ENCODE measurements at places on chromosomes 16 and 17.

DNA sequence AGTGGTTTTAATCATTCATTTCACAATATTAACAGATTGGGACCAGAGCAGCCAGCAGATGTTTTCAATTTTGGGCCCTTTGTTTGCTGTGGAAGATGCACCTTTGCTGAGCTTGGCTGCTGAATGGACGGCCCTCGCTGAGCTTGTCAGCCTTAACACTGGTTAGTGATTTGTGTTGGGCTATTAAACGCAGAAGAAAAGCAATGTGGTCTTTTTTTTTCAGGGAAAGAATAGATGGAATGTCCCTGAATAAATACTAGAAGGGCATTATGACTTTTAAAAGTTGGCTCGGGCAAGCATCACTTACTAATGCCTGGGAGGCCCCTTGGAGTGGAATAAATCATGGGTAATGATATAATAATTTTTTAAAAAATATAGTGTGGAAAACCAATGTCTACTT is 297.0 kb downstream of the MAP2K6 start:
- DNase-seq = no peak

GRCh38 chr17:46195217-46195855 is 2.1 kb upstream of the KANSL1 start:
- DNase-seq = no peak

DNA sequence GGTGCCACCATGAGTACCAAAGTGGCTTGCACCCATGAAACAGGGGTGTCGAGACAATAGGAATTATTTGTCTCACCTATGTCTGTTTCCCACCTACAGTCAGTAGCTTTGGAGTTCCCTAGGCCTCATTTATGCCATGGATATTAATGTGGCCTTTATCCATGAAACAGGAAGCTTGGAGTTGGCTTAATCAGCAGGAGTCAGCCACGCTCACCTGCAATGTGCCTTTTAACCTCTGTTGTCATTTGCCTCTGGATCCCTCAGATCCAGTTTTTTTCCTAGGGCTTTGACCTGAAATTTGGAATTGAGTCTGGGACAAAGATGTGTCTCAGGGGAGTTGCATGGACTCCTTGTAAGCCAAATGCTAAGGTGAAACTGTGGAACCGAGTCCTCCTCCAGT is 44.4 kb downstream of the TAOK1 start:
- no peak for DNase-seq

DNA sequence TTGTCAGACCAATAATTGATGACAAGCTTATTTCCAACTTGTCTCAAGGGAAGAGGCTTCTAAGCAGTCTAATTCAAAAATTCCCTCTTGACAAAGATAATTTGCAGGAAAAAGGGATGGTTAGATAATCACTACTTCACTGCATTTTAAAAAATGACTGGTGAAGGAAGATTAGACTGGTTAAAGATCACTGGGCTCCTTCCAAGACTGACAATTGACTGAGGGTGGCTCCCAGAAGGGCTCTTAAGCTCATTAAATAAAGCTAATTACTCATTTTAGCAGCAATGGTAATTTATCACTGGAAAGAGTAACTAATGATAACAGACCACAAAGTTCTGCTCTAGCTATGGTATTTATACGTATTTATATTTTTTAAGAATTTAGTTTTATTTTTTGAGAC is 4.4 kb upstream of the HEATR3 start:
- no peak for DNase-seq

- DNase-seq = peak; percentile 76
Observed at GRCh38 chr17:46212634-46213435, 19.6 kb upstream of the KANSL1 start.

DNA sequence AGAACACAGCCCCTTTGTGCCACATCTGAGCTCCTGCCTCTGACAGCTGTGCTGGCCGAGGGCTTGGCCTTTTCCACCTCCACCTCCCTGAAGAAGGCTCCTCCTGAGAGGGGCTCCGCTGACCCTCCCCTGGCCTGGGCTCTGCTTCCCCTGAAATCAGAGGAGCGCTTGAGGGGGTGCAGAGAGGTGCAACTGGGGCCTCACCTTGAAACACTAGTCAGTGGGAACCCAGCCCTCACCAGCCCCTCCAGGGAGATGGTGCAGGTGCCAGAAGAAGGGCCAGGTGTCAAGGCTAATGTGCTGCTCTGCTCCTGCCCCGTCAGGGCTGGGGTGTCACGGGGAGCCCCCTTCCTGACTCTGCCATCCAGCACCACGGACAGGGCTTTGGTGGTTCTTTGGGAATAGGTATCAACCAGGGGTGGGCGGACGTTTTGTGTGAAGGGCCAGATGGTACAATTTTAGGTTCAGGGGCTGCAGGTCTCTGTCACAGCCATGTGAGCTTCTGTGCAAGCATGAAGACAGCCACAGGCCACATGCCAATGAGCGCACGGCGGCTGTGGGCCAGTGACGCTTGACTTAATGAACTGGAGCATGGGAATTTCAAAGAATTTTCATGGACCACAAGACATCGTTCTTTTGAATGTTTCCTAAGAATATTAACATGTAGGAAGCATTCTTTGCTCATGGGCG is 2.1 kb upstream of the ZG16B start:
- DNase-seq = no peak

DNA sequence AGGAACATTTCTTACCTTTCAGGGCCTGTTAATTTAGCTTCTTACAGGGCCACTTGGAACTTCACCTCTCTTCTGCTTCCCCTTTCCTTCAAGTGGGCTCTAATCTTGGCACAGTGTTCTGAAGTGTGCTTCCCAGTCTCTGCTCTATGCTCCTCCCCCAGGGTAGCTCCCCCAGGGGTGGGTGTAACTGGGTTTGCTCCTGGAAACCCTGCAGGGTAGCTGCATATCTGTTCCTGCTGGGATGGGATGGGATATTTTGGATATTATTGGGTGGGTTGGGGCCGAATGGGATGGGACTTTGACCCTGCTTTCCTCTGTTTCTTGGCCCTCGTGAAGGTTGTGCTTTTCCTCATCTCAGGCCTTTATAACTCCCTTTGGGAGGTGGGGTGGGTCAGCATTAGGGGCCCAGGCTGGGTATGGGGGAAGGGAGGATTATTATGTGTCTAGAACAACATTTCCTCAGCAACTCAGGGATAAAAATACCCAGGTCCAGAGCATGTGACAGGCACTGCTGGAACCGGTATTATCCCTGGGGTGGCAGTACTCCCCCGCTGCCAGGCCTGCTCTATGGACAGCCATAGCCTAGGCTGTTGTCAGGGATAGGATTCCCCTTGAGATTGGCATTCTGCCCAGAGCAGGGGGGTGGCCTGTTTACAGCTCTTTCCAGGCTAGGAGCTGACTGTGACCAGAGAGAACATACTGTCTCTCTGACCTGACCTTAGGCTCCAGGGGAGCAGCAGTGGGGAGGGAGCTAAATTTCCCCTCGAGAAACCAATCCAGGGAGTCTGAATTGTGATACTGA is 5.0 kb downstream of the NFE2L1 start:
- peak; percentile 37 for DNase-seq

GRCh38 chr17:8855477-8856204 is 11.8 kb downstream of the PIK3R6 start:
- no peak for DNase-seq

- DNase-seq = no peak
Observed at GRCh38 chr17:73650617-73651200, 6.5 kb upstream of the SDK2 start.

- peak; percentile 3 for DNase-seq
Observed at GRCh38 chr17:77325577-77326075, 184.9 kb downstream of the SEC14L1 start.

- peak; percentile 72 for DNase-seq
Observed at GRCh38 chr17:35747540-35748017, 5.5 kb downstream of the GAS2L2 start.

GRCh38 chr17:8412089-8412488 is 14.5 kb upstream of the RNF222 start:
- no peak for DNase-seq

DNA sequence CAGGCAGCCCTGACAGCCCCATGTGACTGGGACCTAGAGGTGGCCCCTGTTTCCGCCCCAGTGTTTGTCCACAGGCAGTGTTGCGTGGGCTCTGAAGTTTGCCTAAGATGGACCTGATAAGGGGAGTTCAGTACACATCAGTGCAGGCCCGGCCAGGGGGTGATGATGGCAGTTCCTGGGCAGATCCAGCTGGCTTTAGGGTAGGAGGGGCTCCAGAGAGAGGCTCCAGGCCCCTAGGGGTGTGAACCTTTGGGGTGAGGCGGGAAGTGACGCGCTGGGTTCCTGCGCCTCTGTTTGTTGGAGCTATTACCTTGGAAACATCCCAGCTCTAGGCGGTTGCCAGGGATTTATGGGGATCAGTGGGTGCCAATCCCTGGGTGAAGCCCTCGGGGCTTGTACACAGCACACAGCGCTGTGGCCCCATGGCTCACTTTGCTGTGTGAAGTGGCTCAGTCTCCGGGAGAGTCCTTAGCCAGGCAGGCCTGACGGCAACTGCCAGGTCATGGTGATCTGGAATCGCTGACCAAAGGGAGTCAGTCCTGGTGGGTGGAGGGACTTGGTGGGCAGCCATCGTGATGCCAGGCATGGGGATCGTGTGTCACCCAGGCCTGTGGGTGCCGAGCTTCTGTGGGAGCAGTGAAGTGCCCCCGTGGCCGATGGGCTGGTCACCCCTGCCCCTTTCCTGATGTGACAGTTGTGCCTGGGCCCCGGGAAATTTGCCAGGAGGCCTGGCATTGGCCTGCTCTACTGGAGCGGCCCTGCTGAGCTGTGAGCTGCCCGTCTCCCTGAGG is 146.1 kb downstream of the SEC14L1 start:
- no peak for DNase-seq

DNA sequence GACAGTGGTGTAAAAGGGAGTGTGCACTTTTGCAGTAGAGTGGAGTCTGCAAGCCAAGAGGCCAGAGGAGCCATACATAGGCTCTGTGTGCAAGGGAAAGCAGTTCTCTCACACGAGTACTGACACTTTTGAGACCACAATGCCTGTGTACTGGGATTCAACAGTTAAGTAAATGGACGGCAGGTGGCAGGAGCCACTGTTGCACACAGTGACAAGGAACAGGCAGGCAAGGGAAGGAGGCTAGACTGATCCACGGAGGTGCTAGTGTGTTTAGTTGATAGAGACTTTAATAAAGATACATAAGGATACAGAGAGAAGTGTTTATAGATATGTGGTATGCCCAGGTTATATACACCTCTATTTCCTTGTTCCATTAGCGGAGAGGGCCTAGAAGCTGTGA is 67.0 kb downstream of the MPRIP start:
- DNase-seq = no peak

- DNase-seq = no peak
Observed at GRCh38 chr17:68294196-68294555, 2.9 kb downstream of the ARSG start.

GRCh38 chr16:24526701-24527495 is 12.5 kb upstream of the RBBP6 start:
- DNase-seq = no peak

DNA sequence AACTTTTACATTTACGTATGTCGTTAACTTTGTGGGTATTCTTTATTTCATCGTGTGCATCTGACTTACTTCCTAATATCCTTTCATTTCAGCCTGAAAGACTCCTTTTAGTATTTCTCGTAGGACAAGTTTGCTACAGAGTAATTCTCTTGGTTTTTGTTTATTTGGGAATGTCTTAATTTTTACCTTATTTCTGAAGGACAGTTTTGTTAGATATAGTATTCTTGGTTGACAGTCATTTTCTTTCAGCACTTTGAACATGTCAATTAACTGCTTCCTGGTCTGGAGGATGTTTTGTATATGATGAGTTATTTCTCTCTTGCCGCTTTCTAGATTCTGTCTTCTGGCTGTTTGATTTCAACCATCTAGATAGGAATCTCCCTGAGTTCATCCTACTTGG is 109.2 kb upstream of the NACA2 start:
- no peak for DNase-seq

GRCh38 chr17:48543854-48544348 is 1.0 kb downstream of the HOXB2 start:
- no peak for DNase-seq

GRCh38 chr17:73061161-73061560 is 31.3 kb downstream of the SLC39A11 start:
- no peak for DNase-seq

DNA sequence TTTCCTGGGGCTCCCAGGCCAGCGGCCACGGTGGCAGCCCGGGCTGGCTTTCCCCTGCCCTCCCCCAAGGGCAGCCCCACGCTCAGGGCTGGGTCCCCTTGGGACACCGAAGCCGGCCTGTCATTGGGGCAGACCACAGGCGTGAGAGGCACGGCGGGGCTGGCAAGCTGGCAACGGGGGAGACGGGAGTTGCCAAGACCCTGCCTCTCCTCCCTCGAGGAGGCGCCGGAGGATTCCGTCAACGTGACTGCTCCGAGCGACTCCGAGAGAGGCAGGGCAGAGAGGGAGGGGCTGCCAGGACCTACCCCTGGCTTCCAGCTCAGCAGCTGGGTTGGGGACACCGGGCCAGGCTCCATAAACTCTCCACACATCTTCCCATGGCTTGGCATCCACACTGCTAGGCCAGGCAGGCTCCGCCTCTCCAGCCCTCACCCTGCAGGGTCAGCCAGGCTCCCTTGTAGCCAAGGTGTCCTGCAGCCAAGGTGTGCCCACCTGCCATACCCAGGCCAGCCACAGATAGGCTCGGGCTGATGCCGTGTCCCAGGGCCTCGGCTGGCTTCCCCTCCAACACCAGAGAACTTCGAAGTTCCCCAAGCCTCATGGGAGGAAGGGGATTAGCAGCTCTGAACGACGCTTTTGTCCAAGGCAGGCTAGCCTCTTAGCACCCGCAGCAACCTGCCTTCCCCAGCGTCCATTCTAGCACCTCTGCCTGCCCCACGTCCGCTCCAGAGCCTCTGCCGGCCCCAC is 25.5 kb downstream of the TIMM22 start:
- DNase-seq = no peak

GRCh38 chr16:58337090-58337444 is 42.2 kb upstream of the PRSS54 start:
- DNase-seq = no peak

- no peak for DNase-seq
Observed at GRCh38 chr16:3597226-3597625, 14.2 kb downstream of the SLX4 start.

GRCh38 chr16:37511-37910 is 15.9 kb downstream of the POLR3K start:
- no peak for DNase-seq

DNA sequence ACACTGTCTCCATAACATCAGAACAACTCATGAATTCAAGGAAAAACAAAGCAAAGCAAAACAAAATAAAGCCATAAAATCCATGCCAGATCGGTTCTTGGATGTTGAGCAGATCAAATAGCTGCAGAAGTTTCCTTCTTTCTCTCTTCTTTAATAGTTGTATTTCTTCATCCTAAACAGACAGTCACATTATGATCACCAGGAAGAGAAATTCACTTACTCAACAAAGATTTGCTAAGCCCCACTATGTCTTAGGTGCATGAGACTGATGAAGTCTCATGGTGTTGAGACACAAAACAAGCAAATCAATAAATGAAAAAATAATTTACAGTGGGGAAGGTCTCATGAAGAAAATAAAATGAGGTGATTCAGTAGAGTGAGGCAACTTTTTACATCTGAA is 72.8 kb downstream of the WIPI1 start:
- DNase-seq = no peak

DNA sequence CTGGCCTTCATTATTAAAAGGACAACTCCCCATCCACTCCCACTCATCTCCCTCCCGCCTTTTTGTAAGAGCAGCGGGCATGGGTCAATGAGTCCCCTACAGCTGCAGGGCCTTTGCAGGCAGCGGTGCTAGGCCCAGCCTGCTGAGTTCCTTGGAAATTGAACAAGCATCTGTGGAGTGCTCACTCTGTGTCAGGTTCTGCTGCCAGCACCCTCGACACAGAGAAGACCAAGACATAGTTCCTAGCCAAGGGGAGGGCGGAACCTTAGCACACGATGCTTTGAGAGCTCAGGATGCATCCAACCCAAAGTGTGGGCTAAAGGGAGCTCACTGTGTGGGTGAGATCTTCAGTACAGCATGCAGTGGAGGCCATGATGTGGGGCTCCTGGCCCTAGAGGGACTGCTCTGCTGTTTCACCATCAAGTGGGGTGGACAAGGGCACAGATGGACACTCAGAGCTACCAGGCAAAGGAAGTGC is 27.6 kb downstream of the RMI2 start:
- peak; percentile 4 for DNase-seq
